Activated CD4-positive, alpha-beta T cell treated with anti-CD3 and anti-CD28 coated beads, Interleukin-2, amount 50 U/mL, for 48 hours (primary cell): ENCODE measurements at places on chromosomes 16 and 17.
A peak's percentile ranks its signal among the peaks of the same experiment; 100 is the strongest.

- no peak for DNase-seq
These were observed 7.7 kb downstream of the FOXL1 start for GRCh38 chr16:86585821-86586611.

DNA sequence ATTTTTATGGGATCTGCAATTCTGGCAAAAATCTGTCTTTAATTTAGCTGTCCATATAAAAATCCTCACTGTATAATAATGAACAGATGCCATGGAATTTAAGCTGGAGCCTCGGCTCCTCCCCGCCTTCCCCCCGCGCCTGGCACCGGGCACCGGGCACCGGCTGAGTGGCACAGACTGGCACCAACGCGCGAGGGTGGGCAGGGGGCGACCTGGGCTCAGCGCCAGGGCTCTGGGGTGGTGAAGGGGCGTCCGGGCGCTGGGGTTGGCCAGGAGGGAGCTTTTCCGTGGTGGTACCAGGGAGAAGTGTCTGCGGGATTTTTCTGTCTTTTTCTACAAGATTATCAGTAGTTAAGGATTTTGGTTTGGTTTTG, 9.1 kb downstream of the NEUROD2 start:
- DNase-seq: no peak

- DNase-seq: peak; percentile 88
These were observed 1.6 kb downstream of the LASP1 start for GRCh38 chr17:38871247-38872015.

DNA sequence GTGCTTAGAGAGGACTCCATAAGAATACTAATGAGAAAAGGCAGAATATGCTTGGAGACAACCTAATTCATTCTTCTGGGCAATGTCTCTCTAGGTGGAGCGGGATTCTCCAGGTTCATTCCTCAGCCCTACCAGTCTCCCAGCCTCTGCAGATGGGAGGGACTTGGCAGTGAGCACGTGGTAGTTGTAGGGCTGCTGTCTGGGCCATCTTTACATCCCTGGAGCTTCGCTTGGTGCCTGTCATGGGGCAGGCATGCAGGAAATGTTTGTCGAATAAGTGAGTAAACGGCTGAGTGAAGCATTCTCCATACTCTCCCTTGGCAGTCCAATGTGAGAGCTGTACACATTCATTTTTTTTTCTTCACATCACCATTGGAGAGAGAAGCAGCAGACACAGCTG, 387.5 kb downstream of the UTP18 start:
- no peak for DNase-seq

- no peak for DNase-seq
These were observed 21.7 kb downstream of the FZD2 start for GRCh38 chr17:44578947-44579346.

- DNase-seq: no peak
These were observed 87.3 kb downstream of the MAP2K6 start for GRCh38 chr17:69501591-69502468.

GRCh38 chr17:79478051-79478461, 132.8 kb downstream of the RBFOX3 start:
- DNase-seq: no peak

GRCh38 chr17:60524463-60525327, 1.3 kb downstream of the APPBP2 start:
- DNase-seq: no peak

GRCh38 chr17:80931421-80932265, 60.0 kb upstream of the CHMP6 start:
- DNase-seq: no peak

GRCh38 chr17:31472137-31472536, 80.7 kb downstream of the RAB11FIP4 start:
- DNase-seq: no peak

DNA sequence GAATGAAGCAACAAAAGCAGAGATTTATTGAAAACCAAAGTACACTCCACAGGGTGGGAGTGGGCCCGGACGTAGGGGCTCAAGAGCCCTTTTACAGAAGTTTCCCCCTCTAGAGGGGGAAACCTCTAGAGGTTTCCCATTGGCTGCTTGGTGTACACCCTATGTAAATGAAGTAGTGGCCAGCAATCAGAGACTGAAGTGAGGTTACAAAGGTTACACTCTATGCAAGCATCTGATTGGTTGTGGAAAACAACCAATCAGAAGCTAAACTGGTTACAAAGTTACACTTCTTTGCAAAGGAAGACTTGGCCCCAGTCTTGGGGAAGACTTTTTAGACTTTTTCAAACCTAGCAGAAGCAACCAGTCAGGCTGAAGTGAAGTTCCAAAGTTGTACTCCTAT, 27.1 kb downstream of the CRAMP1 start:
- DNase-seq: no peak

- DNase-seq: no peak
These were observed 7.0 kb downstream of the SAMD14 start for GRCh38 chr17:50122945-50123344.

- DNase-seq: no peak
These were observed 6.8 kb downstream of the CBX4 start for GRCh38 chr17:79832218-79833109.

- DNase-seq: no peak
These were observed 37.4 kb downstream of the TOM1L2 start for GRCh38 chr17:17934806-17935205.

GRCh38 chr16:58267524-58268243, 27.1 kb downstream of the PRSS54 start:
- no peak for DNase-seq

GRCh38 chr16:9225527-9226316, 134.3 kb downstream of the HAPSTR1 start:
- no peak for DNase-seq

DNA sequence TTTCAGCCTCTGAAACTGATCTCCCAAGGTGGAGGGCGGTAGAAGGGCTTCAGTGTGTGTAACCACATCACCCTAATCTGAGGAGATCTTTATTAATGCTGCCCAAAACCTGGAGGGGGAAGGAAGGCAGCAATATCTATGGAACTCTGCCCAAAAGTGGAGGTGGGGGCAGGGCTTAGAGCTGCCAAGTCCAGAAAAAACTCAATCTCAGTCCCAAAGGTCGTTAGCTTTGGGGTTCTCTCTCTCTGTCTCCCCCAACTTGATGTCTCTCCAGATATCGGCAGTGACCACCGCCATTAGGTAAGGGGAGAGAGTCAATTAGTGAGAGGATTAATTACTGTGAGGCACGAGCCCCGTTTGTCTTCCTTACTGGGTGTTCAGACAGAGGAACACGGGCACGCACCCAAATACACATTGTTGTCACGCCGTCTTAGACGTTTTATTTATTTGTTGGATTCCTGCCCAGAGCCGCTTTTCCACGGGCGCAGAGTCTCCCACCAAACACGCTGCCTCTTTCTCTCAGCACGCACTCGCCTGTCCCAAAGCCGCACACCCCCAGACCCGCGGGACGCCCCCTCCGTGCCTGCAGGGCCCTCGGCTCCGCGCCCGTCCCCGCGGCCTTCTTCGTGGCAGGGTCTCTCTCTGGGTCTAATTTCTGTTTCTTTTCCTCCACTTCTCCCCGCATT, 5.4 kb upstream of the LHX1 start:
- DNase-seq: no peak

- DNase-seq: no peak
These were observed 58.8 kb downstream of the CLEC19A start for GRCh38 chr16:19344224-19344801.

GRCh38 chr17:77417575-77417974, 276.8 kb downstream of the SEC14L1 start:
- no peak for DNase-seq

- no peak for DNase-seq
These were observed 540 bp upstream of the CD300LF start for GRCh38 chr17:74713171-74713755.

GRCh38 chr17:4032738-4033137, 68.5 kb upstream of the ATP2A3 start:
- DNase-seq: no peak

DNA sequence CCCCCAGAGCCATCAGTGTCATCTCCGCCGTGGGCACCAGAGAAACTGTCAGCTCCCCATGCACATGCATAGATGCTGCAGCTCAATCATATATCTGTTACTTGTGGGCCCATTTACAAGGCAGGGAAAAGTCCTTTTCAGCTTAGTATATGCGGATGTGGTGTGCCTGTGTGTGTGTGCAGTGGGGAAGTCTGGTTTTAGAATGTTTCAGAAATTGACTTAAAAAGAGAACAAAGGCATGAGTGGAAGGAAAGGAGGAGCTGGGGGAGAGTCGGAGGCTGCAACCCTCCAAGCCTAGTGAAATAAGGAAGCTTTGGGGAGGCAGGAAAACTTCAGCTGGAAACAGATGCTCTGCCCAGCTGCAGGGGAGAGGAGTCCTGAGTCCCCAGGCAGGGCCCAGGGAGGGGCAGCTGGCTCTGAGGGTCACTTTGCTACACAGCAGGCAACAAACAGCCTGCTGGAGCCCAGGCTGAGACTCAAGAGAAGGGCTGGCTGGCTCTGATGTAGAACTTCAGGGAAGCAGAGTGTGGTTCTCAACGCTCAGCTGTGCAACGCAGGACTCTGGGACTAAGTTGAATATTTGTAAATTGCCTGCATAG, 11.1 kb upstream of the CD300LD start:
- DNase-seq: no peak

- no peak for DNase-seq
These were observed 6.6 kb downstream of the RNF40 start for GRCh38 chr16:30768583-30769181.

DNA sequence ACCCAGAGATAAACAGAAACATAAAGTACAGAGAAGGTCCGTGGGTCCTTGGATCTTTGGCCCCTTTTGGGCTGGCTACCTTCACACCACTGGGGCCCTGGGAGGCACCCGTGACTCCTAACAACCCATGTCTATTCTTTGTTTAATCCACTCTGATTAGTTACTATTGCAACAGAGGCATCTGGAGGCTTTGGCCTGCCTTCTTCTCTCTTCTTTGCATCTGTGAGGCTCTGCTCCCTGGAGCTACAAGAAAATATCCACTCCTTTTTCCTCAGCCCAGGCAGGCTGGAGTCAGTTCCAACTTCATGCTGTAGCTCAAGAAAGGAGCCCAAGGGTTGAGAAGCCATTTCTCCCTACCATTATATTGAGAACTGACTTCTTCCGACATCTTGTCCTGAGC, 9.5 kb upstream of the CMIP start:
- no peak for DNase-seq

DNA sequence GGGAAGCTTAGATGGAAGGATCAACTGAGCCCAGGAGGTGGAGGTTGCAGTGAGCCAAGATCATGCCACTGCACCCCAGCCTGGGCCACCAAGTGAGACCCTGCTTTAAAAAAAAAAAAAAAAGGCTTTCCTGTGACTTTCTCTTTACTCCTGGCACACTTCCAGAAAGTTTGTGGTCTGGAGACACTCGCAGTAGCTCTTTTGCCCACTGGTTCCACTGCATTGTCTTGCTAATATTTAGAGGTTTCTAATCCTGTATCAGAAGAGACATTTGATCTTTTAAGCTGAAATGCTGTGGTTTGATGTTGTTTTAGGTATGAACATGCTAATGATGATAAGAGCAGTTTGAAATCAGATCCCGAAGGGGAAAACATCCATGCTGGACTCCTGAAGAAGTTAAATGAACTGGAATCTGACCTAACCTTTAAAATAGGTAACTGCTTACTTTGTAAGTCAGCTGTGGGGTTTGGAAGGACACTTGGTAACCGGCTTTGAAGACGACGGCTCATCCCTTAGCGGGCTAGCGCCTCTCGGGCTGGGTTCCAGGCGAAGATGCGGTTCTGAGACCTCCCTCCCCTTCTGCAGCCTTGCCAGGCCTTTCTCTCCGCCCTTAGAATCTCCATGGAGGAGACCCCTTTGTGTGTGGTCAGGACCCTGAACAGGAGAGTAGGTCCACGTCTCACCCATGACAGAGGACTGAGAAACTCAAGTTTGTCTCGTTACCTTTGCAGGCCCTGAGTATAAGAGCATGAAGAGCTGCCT, 23.1 kb downstream of the NTAN1 start:
- no peak for DNase-seq

GRCh38 chr17:73603971-73604370, 40.3 kb downstream of the SDK2 start:
- no peak for DNase-seq

DNA sequence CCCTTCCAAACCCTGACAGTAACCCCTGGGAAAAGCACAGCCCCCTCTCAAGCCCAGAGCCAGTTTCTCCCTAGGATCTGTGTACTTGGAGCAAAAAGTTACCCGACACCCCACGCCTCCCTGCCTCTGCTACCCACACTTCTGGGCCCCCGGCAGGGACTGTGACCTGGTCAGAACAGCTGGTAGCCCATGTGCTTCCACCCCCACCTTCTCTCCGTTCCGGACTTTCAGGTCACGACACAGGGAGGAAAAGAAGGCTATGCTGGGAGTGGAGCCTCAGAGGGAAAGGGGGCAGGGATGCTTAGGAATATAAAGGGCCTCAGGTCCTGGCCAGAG, 6.4 kb downstream of the PPY start:
- DNase-seq: no peak

DNA sequence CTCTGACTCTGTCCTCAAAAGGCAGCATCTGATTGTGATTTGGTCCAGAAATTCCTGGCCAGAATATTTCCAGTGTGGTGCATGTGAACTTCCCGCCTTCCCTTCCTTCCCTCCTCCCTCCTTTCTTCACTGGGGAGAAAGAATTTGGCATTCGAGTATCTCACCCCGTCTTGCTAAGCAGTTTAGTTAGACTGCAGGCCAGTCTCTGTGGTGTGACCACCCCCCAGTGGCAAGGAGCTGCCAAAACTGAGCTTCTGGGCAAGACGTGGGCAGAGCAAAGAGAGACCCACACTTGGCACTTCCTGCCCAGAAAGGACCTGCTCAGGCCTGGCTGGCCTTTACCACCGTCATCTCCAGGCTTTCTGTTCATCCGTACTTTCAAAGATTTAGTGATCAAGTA, 36.4 kb downstream of the SNX20 start:
- peak; percentile 49 for DNase-seq

- DNase-seq: peak; percentile 61
These were observed 1.0 kb downstream of the EIF1 start for GRCh38 chr17:41689497-41690299.

- no peak for DNase-seq
These were observed 3.2 kb upstream of the IGF2BP1 start for GRCh38 chr17:48993951-48994350.

DNA sequence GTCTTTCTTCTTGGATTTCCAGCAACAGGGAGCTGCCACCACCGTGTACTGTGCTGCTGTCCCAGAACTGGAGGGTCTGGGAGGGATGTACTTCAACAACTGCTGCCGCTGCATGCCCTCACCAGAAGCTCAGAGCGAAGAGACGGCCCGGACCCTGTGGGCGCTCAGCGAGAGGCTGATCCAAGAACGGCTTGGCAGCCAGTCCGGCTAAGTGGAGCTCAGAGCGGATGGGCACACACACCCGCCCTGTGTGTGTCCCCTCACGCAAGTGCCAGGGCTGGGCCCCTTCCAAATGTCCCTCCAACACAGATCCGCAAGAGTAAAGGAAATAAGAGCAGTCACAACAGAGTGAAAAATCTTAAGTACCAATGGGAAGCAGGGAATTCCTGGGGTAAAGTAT, 389.0 kb downstream of the MAF start:
- no peak for DNase-seq
